ENCODE measurements at places on chromosomes 5 and 9. TPM values are rescaled to one million over a fixed set of nuclear protein-coding genes. Genes with fewer than 3 reads are reported as not detected.

DNA sequence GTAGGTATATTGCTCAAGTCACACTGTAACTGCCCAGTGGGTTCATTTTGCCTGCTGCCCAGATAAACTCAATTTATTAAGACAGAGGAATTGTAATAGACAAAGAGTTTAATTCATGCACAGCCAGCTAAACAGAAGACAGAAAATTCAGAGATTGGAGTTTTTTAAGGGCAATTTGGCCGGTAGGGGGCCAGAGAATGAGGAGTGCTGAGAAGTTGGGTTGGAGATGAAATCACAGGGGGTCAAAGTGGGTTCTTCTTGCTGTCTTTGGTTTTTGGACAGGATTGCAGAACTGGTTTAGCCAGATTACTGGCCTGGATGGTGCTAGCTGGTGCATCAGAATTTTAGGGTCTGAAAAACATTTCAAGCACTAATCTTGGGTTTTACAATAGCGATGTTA lies 20.7 kb upstream of the IL33 start:
- H3K36me3 ChIP-seq, result no peaks in the 10 kb centered on the region
- no peak for DNase-seq
- H3K27ac ChIP-seq, result no peak overlapping the region
- H3K4me3 ChIP-seq, result no peak overlapping the region
- no peaks in the 10 kb centered on the region for H3K27me3 ChIP-seq
- H3K4me1 ChIP-seq, result peaks cover 25% of the 10 kb centered on the region

DNA sequence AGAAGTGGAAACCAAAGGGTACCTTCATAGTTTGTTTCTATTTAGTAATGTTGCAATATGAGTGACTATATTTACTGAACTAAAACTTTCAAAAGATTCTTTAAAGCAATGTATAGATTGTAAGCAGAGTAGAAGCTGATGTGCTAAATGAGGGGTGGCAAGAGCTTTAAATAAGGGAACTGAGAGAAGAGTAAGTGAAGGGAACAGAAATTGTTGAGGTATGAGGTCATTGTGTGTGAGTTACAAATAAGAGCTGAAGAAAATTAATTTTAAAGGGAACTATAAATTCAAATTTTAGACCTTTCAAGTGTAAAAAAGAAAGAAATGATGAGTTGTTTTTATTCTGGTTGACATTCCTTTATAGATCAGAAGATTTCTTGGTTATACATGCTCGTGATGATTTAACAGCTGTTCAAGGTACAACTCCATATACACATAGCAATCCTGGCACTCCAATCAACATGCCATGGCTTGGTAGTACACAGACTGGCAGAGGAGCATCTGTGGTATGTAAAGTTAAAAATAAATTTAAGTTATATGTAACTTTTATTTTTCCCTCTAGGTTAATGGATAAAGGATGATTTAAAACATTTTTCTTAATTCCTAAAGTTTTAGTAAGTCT lies 135.1 kb upstream of the TNFAIP8 start:
- peaks cover 16% of the 10 kb centered on the region for H3K36me3 ChIP-seq
- H3K4me1 ChIP-seq, result no peaks in the 10 kb centered on the region
- no peaks in the 10 kb centered on the region for H3K27me3 ChIP-seq
- no peak overlapping the region for H3K4me3 ChIP-seq

GRCh38 chr5:133825631-133826289 lies 142.7 kb downstream of the C5orf15 start:
- no peak overlapping the region for H3K27ac ChIP-seq
- H3K27me3 ChIP-seq, result peaks cover 6% of the 10 kb centered on the region

DNA sequence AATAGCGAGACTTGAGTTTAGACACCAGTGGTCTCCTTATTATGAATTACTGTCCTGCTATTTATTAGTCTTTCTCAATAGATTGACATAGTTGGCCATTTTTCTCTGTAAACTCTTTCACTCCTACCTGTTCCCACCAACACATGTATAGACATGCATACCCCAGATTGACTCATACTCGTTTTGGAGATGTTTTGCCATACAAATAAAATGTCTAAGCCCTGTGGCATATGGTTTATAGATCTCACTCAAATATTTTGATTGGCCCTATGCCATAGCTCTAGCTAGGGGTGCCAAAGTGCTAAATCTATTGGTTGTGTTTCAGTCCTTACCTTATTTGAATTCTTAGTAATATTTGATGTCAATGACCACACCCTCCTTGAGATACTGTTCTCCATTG lies 42.3 kb downstream of the CAMK4 start:
- no peaks in the 10 kb centered on the region for H3K36me3 ChIP-seq
- DNase-seq, result no peak
- no peaks in the 10 kb centered on the region for H3K4me1 ChIP-seq
- H3K27me3 ChIP-seq, result no peaks in the 10 kb centered on the region
- no peak overlapping the region for H3K27ac ChIP-seq

DNA sequence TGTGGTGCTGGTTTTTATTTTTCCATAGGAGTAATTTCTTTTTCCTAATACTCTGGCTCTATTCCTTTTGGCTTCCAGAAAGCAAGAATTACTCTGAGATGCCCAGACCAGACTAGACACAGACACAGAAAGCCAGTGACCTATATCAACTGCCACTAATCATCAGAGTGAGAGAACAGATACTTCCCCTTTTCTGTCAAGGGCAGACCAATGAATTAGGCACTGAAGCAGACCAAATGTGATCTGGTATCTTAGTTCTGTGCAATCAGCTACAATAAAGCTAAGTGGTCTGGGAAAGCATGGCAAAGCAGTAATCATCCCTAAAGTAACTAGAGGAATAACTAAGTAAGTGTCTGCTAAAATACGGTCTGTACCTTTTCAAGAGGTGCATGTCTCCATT lies 239.1 kb downstream of the ELAVL2 start:
- no peak overlapping the region for H3K4me3 ChIP-seq
- no peak for DNase-seq
- peaks cover 42% of the 10 kb centered on the region for H3K4me1 ChIP-seq
- no peaks in the 10 kb centered on the region for H3K27me3 ChIP-seq
- peak overlapping the region; percentile 67 for H3K27ac ChIP-seq

- no peak for DNase-seq
- H3K4me3 ChIP-seq, result no peak overlapping the region
- no peaks in the 10 kb centered on the region for H3K27me3 ChIP-seq
- no peaks in the 10 kb centered on the region for H3K36me3 ChIP-seq
- peaks cover 34% of the 10 kb centered on the region for H3K4me1 ChIP-seq
Observed at GRCh38 chr9:37999588-38000189, 69.3 kb downstream of the SHB start.

DNA sequence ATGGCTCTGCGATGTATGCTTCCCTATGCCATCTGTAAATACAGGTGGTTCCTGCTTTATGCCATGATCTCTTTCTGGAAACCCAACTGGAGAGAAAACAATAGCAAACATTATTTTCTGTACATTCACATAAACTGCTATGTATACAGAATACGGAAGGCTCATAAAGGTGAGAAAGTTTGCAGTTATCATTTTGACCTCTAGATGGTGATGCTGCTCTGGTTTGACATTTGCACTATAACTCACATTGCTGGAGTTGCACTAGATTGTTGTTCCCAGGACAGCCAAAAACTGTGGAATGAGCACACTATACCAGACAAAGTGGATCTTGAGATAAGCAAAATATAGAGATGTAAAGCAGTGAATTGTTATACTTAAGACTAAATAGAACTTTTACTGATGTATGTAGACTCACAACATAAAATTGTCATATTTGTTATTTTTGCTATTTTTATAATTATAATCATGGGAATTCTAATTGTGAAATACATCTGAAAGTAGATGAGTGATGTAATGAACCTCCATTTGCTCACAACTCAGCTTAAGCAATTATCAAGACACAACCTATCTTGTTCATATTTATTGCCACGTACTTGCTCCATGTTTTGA lies 246.5 kb downstream of the PTPRD start:
- no peak overlapping the region for H3K4me3 ChIP-seq
- no peaks in the 10 kb centered on the region for H3K4me1 ChIP-seq
- H3K36me3 ChIP-seq, result no peaks in the 10 kb centered on the region

DNA sequence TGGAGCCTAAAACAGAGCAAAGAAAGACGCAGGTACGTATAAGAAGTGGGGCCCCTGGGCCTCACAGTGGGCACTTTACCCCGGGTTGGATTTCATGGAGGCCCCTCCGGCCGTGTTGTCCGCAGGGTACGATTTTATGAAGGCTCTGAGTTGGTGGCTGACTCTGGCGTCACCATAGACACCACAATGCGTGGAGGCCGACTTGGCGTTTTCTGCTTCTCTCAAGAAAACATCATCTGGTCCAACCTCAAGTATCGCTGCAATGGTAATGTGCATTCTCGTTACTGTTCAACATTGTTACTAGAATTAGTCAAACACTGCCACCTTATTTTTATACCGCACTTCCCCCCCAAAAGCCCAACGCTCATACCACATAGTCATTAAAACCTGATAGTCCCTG lies 47.1 kb downstream of the THBS4 start:
- H3K4me3 ChIP-seq, result no peak overlapping the region
- no peaks in the 10 kb centered on the region for H3K27me3 ChIP-seq
- no peak for DNase-seq
- no peaks in the 10 kb centered on the region for H3K36me3 ChIP-seq
- peak overlapping the region; percentile 72 for H3K27ac ChIP-seq

DNA sequence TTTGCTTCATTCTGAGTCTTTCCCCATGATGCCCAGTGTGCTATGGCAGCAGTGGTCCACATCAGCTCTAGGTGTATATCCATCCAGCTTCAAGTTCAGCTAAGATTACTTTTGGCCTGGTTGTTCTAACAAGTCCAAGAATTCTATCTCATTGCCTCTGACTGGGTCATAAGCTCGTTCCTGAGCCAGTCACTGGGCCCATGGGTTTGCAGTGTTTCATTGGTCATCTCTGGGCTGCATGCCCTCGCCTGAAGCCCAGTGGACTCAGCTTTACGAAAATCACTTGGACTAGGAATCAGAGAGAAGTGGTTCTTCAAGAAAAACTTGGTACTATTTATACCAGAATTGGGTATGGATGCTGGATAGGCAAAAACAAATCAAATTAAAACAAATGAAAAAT lies 16.1 kb upstream of the ARHGAP26 start:
- no peak overlapping the region for H3K4me3 ChIP-seq
- H3K4me1 ChIP-seq, result peaks cover 16% of the 10 kb centered on the region
- no peaks in the 10 kb centered on the region for H3K36me3 ChIP-seq
- peak overlapping the region; percentile 87 for H3K27ac ChIP-seq
- no peak for DNase-seq

DNA sequence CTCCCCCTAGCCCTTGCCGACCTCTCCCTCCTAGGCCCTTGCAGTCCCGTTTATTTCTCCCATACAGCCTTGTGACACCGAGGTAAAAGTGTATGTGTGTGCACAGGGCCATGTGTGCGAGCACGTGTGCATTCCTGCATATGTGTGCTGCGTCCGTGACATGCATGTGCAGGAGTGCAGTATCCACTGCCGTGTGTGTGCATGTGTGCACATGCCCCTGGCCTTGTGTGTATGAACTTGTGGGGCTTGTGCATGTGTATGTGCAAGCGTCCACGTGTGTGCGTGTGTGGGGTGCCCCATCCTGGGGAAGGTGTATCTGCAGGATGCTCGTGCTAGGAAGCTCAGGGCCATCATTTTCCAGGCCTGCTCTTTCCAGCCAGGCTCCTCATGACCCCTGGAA lies 6.6 kb downstream of the AK1 start:
- no peaks in the 10 kb centered on the region for H3K27me3 ChIP-seq
- peaks cover 45% of the 10 kb centered on the region for H3K36me3 ChIP-seq
- peaks cover 21% of the 10 kb centered on the region for H3K4me1 ChIP-seq

DNA sequence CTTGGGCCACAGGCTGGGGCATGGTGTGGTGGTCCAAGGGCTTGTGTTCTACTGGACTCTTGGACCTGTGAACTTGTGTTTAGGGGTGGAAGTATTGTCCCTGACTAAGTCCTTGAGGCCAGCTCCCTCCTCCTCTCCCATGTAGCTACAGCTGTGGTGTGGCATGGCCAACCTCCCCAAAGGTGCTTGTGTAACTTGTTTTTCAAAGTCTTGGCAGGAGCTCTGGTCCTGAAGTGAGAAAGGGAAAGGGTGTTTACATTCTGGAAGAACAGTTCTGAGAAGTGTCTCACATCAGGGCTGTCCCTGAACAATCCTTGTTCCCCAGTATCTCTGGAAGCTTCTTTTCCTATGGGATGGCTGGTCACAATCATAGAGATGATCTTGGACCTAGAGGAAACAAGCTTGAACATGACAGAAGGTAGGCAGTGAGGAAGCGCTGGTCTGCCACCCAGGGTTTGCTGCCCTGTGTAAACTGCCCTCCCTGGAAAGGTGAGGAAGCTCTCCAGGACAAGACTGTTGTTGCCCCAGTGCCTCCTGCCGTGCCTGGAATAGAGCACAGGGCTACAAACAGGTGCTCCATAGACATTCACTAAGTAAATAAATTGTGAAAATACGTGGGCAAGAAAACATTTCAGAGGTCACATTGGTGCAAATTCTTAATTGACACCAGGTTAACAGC lies 64.6 kb upstream of the KLF9 start:
- H3K36me3 ChIP-seq, result no peaks in the 10 kb centered on the region
- H3K27ac ChIP-seq, result peak overlapping the region; percentile 89
- no peak overlapping the region for H3K4me3 ChIP-seq
- DNase-seq, result no peak
- H3K4me1 ChIP-seq, result peaks cover 58% of the 10 kb centered on the region

DNA sequence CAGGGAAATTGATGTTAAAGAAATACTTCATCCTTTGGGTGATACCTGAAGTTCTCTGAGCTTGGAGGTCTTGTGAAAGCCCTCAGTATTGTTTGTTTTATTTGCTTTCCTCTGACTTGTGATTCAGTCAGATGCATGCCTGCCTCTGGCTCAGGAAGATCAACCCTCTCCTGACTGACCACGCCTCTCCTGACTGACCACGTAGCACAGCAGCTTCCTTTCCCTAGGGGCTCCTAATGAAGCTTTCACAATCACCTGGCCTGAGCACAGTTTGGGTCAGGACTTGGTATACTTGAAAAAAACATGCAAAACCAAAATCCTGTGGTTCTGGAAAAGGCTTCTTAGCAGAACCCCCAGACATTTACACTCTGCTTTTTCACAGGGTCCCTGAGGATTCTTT lies 3.8 kb downstream of the TGFBI start:
- DNase-seq, result no peak
- no peaks in the 10 kb centered on the region for H3K27me3 ChIP-seq
- H3K36me3 ChIP-seq, result no peaks in the 10 kb centered on the region

- peaks cover 8% of the 10 kb centered on the region for H3K4me1 ChIP-seq
- H3K27ac ChIP-seq, result no peak overlapping the region
- no peak overlapping the region for H3K4me3 ChIP-seq
- H3K36me3 ChIP-seq, result no peaks in the 10 kb centered on the region
Observed at GRCh38 chr5:123673107-123673506, 161.1 kb downstream of the CSNK1G3 start.

FOXD4L4 gene
- not detected for total RNA-seq

SLC46A2 gene
- not detected for total RNA-seq

EIF4E1B gene
- not detected for total RNA-seq

EEIG1 gene
- total RNA-seq, result 24.1 TPM

TYRP1 gene
- total RNA-seq, result 51.7 TPM

PCDHA9 gene
- 0.08 TPM for total RNA-seq

DCP2 gene
- total RNA-seq, result 10.1 TPM

HSPB3 gene
- total RNA-seq, result 344 TPM
